ENCODE measurements at places on chromosomes 3 and 15.

- DNase-seq = no peak
Measured at GRCh38 chr15:38058596-38059075, 124.2 kb downstream of the TMCO5A start.

DNA sequence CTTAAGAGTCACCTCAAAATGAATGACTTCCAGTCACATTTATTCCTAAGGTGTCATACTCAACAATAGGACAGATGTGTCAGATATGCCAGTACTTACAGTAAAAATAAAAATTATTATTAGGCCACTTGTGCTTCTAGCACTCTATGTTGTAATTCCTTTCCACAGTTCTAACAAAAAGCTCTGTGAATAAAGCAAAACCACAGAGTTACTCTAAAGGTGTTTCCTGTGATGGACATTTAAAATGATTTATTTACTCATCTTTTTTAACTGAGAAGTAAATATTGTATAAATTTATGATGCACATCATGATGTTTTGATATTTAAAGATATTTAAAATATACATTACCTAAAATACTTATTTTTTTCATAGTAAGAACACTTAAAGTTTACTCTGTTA is 13.9 kb upstream of the GOLGA8B start:
- DNase-seq = no peak

GRCh38 chr3:46876313-46877300 is 914 bp upstream of the PTH1R start:
- no peak for DNase-seq

GRCh38 chr15:66621491-66622467 is 56.0 kb upstream of the LCTL start:
- no peak for DNase-seq

DNA sequence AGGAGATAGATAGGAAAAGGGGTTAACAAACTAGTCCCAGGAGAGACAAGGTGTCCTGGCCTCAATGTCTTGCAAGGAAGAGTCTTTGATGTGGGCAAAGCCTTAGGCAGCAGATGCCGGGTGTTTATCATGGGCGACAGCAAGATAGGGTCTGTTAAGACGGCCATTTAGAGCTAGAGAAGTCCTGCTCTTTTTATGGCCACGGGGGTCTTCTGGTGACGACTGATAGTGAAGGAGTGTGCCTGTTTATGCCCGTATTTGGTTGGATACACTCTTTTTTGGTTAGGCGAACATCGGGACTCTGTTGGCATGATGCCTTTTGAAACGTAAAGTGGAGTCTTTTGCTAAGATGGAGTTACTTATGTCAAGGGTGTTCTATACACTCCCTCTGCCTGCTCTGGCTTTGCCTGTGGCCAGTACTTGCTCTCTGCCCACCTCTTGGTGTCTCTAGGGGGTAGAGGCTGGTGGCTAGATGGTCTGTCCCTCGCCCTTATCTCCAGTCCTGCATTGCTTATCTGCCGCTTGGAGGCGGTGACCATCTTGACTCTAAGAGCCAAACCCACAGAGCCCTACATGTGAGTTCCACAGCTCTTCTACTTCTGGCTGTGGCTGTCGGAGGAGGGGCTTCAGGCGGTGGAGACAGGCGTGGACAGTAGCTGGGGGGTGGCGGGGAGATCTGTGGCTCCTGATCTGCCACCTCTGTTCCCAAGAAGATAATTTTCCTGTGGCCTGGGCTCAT is 55.8 kb upstream of the ZBTB38 start:
- no peak for DNase-seq

- DNase-seq = no peak
Measured at GRCh38 chr15:74233851-74234597, 2.1 kb upstream of the CCDC33 start.

DNA sequence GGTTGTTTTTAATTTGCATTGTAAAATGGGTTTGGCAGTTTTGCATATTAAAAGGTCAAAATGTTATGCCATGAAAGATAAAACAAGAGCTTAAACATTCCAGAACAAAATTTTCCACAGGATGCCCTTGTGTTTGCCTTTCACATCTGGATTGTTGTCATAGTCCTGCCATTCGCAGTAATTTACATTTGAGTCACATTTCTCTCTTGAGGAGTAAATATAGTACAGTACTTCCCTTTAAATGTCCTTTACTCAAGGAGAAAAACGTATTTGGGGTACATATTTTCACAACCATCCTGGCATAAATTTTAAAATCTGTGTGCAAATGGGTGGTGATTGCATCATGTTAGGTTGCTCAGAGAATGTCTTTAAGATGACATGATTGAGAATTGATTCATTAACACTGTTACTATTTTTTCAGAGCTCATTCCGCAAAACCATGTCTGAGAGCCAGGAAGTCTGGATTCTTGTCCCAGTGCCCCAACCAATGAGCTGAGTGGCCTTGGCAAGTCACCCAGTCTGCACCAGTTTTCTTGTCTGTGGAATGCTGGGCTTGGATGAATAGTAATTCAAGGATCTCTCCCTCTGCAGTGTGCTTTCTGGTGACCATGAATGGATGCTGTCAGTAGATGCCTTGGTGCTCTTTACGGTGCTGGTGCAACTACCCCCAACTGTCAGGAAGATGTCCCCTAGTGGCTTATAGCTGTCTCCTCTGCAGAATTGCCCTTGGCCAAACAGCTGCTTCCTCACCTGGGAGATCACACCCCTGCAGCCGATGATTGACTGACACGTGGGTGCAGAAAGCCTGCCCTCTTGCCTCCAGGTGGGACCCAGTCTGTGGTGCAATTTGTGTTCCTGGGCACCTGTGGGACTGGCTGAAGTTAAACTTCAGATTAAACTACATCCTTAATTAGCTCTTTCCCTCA is 43.0 kb downstream of the ABHD5 start:
- DNase-seq = no peak

- DNase-seq = no peak
Measured at GRCh38 chr3:12194209-12194608, 35.5 kb upstream of the TIMP4 start.

- no peak for DNase-seq
Measured at GRCh38 chr3:45462522-45463265, 74.3 kb downstream of the LARS2 start.

GRCh38 chr3:117550766-117551165 is 841.2 kb downstream of the TUSC7 start:
- DNase-seq = no peak

DNA sequence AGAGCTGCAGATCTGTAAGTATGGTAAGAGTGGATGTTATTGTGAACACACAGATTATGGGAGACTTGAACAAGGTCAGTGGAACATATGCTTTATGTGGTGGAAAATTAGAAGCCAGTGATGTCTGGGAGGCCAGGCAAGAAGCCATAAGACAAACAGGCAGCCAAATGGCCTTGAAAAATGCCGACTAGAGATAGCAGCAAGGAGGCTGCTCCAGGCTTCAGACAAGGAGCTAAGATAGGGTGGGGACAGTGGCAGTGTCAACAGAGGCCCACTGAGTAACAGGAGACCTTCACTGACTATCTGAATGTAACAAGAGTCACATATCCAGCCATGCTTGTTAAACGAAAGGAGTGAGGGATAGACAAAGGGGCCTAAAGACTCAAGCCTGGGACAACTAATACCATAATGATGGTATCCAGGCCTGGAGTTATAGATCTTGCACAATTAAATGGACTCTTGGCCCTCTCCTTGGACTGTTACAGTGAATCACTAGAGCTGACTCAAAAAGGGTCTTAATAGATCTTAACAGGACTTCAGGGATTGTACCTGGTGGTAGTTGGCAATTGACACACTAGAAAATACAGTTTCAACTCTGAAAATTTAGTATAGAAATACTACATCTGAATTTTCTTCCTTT is 50.6 kb downstream of the CFAP20DC start:
- DNase-seq = no peak

- no peak for DNase-seq
Measured at GRCh38 chr15:57495041-57495440, 96.7 kb upstream of the MYZAP start.

DNA sequence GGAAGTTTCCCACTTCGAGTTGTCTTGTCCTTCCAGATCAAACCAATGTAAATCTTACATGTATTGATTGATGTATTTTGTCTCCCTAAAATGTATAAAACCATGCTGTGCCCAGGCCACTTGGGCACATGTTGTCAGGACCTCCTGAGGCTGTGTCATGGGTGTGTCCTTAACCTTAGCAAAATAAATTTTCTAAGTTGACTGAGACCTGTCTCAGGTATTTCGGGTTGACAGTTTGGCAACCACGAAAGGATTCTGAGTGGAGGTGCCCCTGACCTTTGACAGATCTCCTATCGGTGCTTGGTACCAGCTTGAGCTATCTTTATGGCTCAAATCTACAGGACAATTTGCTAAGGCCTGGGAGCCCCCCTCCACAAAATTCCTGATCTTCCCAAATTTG is 1.7 kb upstream of the POC1A start:
- no peak for DNase-seq

DNA sequence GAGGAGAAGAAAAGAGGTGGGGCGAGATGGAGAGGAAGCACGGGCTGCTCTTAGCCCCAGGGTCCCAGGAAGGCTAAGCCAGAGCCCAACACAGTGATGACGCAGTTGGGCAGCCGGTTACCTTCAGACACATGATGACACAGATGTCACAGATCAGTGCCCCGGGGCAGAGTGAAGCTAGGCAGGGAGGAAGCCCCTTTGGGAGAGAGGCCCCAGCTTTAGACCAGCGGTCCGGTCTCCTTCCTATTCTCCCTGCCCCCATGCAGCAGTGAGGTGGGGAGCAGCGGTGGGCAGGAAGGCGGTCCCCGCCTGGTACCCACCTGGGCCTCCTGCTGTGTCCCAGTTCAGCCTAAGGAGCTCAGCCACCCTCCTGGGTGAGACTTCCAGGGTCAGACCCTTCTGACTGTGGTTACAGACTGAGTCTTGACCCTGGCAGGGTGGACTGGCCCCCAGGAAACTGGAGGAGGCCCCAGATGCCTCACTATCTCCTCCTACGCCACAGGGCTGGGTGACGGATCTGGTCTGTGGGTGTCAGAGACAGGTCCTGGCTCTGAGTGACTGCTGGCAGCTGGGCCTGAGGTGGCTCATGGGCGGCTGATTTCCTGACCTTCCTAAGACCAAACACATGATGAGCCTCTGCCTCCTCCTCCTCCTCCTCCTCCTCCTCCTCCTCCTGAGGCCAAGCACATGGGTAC is 38.8 kb upstream of the LINGO1 start:
- DNase-seq = no peak

- DNase-seq = no peak
Measured at GRCh38 chr15:90031231-90031791, 30.2 kb downstream of the ZNF710 start.

- DNase-seq = no peak
Measured at GRCh38 chr15:37087131-37087588, 13.2 kb downstream of the MEIS2 start.

DNA sequence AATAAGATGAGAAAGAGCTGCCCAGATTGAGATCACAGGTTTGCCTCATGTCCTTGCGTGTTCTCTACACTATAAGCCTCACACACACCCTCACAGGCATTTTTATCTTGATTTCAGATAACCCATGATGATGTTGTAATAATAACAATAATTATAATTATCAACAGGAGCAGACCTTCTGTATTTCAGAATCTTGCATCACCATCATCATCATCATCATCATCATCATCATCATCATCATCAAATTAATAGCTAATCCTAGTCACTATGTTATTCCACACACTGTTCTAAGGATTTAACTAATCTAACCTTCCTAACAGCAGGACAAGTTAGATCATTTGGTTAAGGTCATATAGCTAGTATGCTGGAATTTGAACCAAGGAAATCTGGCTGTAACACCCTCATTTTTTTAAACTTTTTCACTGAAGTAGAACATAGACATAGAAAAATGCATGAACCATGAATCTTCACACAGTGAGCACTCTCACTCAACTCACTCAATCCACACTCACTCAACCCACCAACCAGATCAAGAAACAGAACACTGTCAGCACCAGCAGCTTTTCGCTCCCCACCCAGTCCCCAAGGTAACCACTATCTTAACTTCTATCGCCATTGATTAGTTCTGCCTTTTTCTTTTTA is 1.8 kb upstream of the SH2D7 start:
- DNase-seq = no peak

GRCh38 chr15:92289733-92290132 is 103.9 kb upstream of the ST8SIA2 start:
- DNase-seq = no peak

GRCh38 chr3:43559961-43560360 is 61.9 kb downstream of the ANO10 start:
- DNase-seq = no peak

- no peak for DNase-seq
Measured at GRCh38 chr15:57445872-57446271, 69.6 kb downstream of the CGNL1 start.

DNA sequence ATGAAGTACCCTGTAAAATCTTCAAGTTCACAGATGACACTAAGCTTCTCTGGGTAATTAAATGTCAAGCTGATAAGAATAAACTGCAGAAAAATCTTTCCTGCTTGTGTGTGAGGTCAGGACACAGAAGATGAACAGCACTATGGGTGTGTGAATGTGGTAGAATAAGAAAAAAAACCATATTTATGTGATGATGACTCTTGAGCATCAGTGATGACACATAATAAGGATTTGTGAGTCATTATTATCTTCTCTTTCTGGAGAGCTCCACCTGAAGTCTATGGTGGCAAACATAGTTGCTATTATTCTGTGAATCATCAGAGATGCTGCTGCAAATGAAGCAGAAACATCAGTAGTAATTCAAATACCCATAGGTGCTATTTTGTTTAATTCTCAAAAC is 422.4 kb downstream of the DIPK2A start:
- no peak for DNase-seq

GRCh38 chr15:90095521-90095959 is 6.7 kb downstream of the IDH2 start:
- DNase-seq = no peak

DNA sequence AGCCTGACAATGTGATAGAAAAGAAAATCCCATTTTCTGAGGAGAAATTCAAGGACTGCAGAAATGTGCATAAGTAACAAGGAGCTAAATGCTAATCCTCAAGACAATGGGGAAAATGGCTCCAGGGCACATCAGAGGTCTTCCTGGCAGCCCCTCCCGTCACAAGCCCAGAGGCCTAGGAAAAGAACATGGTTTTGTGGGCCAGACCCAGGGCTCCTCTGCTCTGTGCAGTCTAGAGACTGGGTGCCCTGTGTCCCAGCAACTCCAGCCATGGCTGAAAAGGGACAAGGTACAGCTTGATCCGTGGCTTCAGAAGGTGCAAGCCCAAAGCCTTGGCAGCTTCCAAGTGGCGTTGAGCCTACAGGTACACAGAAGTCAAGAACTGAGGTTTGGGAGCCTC is 176.8 kb upstream of the SUCLG2 start:
- DNase-seq = no peak

DNA sequence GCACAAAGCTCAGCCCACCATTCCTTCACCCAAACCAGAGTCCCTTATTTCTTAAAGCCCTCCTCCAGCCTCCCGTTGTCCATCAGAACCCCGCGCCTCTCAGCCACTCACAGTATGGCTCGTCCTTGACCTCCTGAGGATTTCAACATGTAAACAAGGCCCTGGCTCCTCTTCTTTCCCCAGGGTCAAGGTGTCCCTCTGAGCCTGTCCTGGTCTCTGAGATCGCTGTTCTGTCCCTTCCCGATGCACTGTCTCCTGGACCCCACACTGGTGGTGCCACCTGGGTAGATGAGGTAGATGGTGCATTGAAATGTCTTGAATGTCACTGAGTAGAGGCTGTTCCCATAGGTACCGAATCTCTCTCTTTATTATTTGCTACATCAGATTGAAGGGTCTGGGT is 32.9 kb downstream of the MEX3B start:
- no peak for DNase-seq

- DNase-seq = no peak
Measured at GRCh38 chr3:37730825-37731224, 130.9 kb upstream of the CTDSPL start.

Measured in NCI-H187 (cell line).